ENCODE measurements at places on chromosomes 2 and 18.

- no peak for DNase-seq
- no peak overlapping the region for H3K4me3 ChIP-seq
- no peaks in the 10 kb centered on the region for H3K27me3 ChIP-seq
Observed at GRCh38 chr2:205076405-205076804, 531.1 kb downstream of the PARD3B start.

DNA sequence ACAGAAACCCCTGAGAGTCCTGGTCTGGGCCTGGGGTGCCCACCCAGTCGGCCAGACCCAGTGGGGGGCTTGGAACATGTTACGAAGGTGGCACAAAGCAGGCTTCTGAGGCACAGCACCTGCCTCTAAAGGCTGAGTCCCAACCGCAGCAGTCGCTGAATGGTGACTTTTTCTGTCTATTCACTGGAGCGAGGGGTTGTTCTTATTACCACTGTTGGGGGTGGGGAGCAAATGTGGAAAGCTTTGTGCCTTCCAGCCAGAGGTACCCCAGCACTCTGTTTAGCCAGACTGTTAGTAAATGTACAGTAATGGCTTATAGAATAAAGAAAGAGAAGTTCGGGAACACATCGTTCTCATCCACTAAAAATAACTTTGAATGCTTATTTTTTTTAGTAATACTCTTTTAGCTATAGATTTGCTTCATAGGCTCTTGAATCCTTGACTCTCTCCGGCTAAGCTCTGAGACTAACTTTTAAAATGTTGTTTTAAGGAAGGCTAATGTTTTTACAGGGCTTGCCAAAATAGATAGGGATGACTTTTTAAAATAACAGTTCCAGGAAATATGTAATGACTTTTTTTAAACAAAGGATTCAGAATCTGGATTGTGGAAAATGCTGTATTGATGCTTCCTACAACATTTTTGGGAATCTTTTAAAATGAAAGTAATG lies 23.4 kb upstream of the PTPN2 start:
- no peaks in the 10 kb centered on the region for H3K36me3 ChIP-seq
- no peak overlapping the region for H3K4me3 ChIP-seq
- H3K4me1 ChIP-seq: no peaks in the 10 kb centered on the region

DNA sequence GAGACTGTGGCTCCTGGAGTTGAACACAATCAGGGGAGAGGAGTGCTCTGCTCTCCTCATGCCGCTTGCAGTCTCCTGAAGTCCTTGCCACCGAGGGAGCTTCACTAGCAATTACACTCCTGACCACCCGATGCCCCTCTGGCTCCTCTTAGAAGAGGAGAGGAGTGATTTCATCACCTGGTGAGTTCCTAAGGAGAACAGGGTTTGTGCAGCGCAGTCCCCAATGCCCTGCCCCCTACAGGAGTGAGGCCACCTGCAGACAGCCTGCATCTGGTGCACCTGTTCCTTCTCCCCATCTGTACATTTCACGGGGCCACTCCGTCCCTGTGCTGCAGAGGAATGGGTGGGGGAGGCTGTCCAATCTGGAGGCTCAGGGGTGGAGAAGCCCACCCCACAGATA lies 267.2 kb downstream of the HRH4 start:
- DNase-seq: no peak
- no peaks in the 10 kb centered on the region for H3K27me3 ChIP-seq
- H3K4me1 ChIP-seq: no peaks in the 10 kb centered on the region
- no peak overlapping the region for H3K4me3 ChIP-seq
- H3K36me3 ChIP-seq: no peaks in the 10 kb centered on the region

- no peak overlapping the region for H3K4me3 ChIP-seq
- H3K27me3 ChIP-seq: no peaks in the 10 kb centered on the region
Observed at GRCh38 chr18:41647914-41648313, 307.1 kb upstream of the PIK3C3 start.

- no peak overlapping the region for H3K27ac ChIP-seq
- no peak overlapping the region for H3K4me3 ChIP-seq
- H3K27me3 ChIP-seq: no peaks in the 10 kb centered on the region
- H3K36me3 ChIP-seq: no peaks in the 10 kb centered on the region
- DNase-seq: no peak
Observed at GRCh38 chr18:41526054-41526453, 429.0 kb upstream of the PIK3C3 start.

DNA sequence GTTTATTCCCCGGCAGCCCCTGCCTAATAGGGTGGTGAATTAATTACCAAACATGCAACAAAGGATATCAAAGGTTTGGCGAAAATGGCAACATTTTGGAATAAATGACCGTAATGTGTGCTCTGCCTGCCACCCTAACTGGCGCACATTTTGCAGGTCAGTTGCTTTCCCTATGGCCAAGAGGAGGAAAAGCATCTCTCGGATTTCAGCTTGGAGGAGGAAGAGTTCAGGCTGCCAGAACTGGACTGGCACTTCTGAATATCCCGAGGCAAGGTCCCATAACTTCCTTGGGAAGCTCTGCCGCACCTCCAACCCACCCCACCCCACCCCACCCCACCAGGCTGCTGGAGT lies 37.1 kb downstream of the SLC25A52 start:
- no peaks in the 10 kb centered on the region for H3K36me3 ChIP-seq
- H3K27ac ChIP-seq: no peak overlapping the region
- no peak overlapping the region for H3K4me3 ChIP-seq
- no peak for DNase-seq

- H3K36me3 ChIP-seq: no peaks in the 10 kb centered on the region
- no peak overlapping the region for H3K4me3 ChIP-seq
- no peaks in the 10 kb centered on the region for H3K4me1 ChIP-seq
- H3K27me3 ChIP-seq: no peaks in the 10 kb centered on the region
- no peak for DNase-seq
- no peak overlapping the region for H3K27ac ChIP-seq
Observed at GRCh38 chr2:241892299-241893137, 23.0 kb downstream of the RTP5 start.

DNA sequence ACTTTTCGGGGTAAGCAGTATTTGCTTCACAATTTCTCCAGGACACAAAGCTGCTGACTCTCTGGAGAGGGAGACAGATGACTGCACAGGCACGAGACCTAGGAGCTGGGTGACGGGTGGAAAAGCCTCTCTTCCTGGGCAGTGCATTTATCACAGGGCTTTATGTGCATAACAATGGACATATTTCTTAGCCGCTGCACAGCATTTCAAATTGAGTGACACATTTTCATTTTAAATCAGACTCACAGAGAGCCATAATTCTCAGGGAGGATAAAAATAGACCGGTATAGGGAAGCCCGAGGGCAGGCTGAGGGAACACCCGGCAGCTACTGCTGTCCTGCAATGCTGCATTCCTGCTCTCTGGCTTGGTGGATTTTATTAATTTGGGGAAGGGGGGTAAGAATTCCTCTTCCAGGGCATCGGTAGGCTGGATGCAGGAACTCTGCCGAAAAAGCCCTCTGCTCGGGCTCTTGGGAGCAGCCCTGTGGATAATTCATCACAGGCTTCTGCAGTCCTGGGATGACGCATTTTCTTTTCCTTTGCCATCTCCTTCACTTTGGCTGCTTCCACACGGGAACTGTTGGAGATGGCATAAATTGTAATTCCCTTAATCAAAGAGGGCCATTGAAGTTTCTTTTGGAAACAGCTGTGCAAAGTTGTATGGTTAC lies 108.1 kb upstream of the ACAA2 start:
- H3K36me3 ChIP-seq: no peaks in the 10 kb centered on the region
- H3K4me1 ChIP-seq: no peaks in the 10 kb centered on the region
- H3K27me3 ChIP-seq: no peaks in the 10 kb centered on the region
- DNase-seq: no peak

- no peak within 1 kb of the TSS for H3K4me3 ChIP-seq
- H3K4me1 ChIP-seq: no peaks in the 10 kb centered on the region
- H3K27ac ChIP-seq: no peak within 1 kb of the TSS
- no peak for DNase-seq
- H3K36me3 ChIP-seq: no peaks in the 10 kb centered on the region
Observed at GRCh38 chr2:24174851-24175277, at the start of gene FAM228A. Gene FAM228A, plus strand, starts transcription at chr2:24175053. Its CDS starts 428 bp downstream, at chr2:24175481.

DNA sequence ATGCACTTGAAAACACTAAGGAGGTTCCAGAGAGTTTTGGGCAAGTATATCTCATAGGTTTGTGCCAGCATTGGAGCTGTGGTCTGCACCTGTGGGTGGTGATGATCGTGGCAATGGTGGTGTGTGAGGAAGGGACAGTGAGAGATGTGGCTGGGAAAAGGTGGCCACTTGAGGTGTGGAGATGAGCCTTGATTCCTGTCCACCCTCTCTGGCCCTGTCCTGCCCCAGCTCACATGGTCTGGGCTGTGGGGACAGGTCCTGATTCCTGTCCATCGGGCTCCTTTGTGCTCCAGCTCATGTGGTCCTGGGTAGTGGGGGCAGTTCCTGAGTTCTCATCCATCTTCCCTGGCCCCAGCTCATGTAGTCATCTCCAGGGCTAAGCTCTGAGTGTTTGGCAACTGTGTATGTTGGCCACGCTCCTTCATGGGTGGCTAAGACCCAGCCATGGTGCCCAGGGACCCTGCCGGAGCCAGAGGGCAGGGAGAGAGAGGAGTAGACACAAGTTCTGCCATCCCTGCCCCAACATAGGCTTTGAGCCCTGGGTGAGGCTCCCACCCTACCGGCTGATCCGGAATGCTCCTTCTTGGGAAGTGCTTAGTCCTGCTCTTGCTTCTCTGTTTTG lies 294.4 kb upstream of the HDAC4 start:
- no peaks in the 10 kb centered on the region for H3K27me3 ChIP-seq
- no peaks in the 10 kb centered on the region for H3K4me1 ChIP-seq
- H3K27ac ChIP-seq: no peak overlapping the region
- H3K4me3 ChIP-seq: no peak overlapping the region
- DNase-seq: no peak

DNA sequence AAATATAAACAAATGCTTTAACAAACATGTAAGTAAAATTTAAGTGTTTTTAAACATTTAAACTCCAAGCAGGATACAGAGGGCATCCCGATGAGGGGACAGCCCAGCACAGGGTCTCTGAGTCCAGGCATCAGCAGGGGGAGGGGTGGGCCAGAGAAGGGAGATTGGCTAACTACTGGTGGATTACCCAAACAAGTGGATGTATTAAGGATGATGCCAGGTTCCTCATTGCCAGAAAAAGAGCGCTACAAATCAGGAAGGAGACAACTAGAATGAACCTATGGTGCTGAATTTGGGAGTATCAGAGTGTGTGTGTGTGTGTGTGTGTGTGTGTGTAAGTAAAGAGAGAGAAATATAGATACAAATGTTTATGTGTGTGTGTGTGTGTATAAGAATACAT lies 162.0 kb upstream of the RMP24 start:
- no peak overlapping the region for H3K4me3 ChIP-seq
- no peak for DNase-seq
- no peaks in the 10 kb centered on the region for H3K36me3 ChIP-seq
- peaks cover 11% of the 10 kb centered on the region for H3K4me1 ChIP-seq
